ENCODE measurements at places on chromosomes 2 and 18.

DNA sequence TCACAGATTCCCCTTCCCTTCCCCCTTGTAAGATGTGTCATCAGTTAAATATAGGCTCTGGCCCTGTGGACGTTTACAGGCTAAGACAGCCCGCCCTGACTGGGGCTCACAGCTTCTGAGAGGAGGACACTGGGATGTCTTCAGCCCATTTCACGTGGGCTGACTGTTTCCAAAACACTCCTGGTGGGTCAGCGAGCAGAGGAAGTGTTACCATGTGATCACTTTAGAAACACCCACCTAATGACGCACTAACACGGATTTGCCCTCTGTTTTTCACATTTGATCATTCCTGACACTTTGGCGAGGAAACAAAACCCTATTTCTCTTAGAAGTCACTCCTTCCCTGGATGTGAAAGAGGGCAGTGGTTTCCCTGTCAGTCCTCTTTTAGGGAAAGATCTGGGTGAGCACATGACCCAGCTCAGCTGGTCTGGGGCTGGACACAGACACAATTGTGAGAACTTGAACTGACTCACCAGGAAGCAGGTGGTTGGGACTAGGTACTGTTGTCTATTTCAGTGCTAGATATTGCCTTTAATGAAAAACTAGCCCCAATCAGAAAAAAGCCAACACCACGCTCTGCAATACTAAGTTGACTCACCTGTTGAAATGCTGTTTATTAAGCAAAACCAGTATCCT lies 38.8 kb downstream of the BMP10 start:
- DNase-seq: peak; percentile 83

DNA sequence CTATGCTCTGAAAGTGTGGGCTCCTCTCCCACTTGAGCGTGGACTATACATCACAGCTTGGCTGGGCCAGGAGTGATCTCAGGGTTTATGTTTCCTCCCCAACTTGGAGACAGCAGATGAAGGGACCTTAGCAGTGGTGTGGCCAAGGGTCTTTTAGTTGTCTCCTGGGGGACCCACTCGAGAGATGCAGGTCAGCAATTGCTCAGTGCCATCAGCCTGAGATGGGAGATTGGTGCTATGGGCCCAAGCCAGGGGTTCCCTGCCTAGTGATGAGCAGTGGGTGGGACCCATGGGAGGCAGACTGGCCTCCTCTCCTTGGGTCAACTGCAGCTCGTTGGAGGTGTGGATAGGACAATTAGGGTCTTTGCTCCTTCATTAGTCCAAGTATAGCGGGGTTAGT lies 510.5 kb upstream of the FSHR start:
- DNase-seq: no peak

DNA sequence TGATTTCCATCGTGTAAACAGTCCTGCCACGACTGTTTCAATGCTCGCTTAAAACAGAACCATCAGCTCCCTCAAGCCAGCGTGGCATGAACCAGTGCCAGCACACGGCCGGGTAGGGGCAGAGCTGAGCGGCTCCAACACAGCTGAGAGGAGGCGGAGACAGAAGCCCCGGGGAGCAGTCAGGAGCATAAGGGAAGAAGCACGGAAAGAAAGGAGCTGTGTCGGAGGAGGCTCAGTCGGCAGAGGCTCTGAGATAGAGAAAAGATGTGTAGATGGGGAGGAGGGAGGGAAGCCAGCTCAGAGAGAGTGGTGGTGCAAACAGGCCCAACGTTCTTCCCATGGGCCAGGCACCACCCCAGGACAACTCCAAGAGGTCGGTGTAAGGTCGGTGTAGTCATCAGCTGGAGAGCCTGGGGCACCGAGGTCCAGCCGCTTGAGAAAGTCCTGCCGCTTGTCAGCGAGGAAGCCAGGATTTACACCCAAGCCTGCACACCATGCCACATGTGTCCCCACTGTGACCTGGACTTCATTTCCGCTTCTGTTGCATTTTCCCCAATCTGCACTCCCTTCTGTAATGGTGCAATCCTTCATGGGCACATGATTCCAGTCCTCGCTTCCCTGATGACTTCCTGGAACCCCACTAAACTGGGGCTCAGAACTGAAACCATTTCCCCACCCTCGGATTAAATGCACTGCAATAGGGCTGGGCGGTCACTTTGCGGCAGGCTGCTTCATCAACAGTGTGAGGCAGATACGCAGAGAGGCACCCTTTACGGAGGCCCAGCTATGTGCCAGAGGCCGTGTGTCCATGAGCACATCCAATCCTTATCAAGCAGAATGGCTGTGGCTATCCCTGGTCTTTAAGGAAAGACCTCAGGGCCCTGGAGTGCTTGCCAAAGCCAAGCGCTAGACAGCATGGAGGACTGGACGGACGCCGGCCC lies 43.5 kb downstream of the CYP27C1 start:
- peak; percentile 69 for DNase-seq

DNA sequence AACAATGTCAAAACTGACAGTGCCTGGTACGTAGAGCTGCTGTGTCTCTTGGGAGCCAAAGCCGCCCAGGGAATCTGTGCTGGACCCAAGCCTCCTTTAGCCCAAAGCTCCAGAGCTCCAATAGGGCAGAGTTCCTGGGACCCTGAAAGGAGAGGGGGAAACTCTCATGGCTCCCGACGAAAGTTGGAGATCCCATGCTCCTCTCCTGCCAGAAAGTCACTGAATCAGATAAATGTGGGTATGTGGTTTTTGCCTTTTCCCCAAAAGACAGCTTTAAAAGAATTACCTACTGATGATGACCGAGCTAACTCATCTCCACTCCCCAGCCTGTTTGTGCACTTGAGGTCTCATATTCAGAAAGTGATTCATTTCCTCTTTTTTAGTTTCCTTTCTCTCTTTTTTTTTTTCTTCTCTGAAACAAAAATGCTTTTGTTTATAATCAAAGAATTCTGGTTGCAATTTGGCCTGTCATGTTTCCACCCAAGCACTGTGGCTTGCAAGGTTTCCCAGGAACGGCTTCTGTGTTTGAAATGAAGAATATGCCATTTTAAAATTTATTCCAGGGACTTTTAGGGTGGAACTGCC lies 14.1 kb upstream of the PMAIP1 start:
- DNase-seq: no peak

DNA sequence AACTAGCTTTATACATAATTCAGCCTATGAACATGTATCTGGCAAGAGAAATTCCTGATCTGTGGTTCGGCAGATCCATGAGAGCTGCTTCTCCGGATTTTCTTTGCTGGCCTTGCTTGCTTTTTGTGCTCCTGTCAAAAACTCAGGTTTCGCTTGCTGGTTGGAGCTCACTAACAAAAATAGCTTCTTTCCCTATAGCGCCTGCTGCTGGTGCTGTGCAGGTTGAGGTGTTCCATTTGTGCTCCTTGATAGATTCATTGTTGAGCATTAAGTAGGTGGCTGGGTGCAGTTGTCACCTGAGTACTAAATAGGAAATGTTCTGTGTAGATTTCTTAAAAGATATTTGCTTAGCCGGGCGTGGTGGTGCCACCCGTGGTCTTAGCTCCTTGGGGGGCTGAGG lies 148.1 kb downstream of the PRPF40A start:
- DNase-seq: no peak

DNA sequence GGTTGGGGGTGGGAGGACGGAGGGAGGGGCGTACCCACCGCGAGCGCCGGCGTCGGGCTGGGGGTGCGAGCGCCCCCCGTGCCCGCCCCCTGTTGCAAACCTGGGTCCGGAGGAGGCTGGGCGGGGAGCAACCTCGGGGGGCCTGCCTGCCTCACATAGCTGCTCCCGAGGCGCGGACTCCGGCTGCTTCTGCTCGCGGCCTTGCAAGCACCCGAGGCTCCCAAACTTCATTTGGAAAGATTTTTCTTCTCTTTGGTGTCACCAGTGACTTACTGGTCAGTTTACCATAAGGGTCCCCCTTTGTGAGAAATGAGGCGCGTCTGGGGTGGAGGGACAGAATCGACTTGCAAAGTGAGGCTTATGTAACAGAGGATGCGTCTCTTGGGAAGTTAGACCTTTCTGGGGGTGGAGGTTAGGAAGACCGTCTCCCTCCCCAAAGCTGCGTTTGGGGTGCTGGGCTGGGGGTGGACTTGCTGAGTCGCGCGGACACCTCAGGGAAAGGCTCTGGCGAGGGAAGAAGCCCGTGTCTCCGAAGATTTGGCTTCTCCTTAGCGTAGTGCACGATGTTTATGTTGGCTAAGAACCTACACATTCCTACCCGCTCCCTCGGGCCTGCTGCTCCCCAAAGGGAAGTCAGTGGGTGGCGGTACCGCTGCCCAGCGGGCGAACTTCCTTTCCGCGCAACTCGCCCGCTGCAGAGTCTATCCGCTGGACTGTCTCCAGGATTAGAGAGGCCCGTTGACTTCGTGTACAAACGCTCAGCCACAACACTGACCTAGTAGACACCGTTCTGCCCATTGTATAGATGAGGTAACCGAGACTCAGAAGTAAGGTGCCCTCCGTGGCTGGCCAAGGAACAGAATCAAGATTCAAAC lies 559 bp downstream of the TMEM37 start:
- DNase-seq: no peak

DNA sequence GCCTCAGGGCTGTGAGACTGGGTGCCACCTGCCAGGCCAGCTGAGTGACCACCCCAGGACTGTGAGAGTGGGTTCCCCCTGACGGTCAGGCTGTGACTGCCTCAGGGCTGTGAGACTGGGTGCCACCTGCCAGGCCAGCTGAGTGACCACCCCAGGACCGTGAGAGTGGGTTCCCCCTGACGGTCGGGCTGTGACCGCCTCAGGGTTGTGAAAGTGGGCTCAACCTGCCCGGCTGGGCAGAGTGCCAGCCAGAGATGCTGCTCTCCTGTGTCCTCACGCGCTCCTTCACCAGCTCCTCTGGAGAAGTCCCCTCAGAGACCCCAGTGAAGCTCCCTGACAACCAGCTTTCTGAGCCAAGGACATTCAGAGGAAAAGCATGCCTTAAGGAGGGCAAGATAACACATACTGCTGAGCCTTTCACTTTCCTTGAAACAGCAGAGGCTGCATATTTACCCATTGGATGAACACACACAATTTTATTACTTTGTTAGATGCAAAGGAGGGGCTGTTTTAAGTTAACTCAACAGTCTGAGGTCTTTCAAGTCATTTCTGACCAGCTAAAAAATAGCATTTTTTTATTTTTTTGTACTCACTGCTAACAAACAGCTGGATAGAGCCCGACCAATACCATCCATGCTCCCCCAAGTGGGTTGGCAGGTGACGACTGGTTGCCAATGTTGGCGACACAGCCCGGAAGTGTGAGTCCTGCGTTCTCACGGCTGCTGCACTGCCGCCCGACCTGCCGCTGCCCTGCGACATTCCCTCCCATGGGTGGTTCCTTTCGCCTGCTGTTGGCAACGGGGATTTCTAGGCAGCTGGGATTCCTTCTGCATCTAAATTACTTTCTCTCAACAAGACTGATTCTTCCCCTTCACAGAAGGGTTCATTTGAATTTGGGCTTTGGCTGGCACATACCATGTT lies 70.7 kb downstream of the NDUFA10 start:
- peak; percentile 69 for DNase-seq

DNA sequence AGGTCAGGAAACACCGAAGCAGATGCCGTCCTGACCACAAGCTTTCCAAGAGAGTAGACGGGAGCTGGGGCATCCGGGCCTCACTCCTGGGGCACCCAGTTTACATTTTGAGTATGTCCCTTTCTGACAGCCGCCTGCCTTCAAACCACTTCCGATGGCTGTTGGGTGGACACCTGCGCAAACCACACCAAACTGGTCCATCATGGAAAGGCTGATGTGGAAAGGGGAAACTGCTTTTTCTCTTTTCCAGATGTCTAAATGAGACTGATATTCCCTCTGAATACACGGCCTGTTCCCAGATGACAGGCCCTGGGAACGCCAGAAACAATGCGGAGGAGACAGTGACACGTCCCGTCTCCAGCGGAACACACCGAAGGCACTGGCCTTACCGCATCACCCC lies 290.0 kb upstream of the SALL3 start:
- no peak for DNase-seq

DNA sequence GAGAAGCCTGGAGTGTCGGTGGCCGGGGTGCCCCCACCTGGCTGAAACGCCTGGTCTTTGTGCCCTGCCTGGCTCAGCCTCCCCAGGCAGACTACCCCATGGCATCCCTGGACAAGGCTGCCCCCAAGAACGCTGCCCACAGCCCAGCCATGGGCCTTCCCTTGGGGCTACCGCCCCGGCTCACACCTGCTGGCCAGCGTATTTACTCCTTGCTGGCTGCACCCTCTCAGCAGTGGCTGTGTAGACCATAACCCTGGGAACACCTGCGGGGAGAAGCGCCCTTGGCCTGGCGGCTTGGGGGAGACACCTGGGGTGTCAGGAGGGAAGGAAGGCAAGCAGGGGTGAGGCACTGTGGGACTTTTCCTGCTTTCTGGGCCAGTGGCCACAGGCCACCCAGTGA lies 17.3 kb downstream of the CAPN10 start:
- peak; percentile 66 for DNase-seq

- no peak for DNase-seq
These were observed 30.5 kb downstream of the PRELID3A start for GRCh38 chr18:12438257-12438656.

DNA sequence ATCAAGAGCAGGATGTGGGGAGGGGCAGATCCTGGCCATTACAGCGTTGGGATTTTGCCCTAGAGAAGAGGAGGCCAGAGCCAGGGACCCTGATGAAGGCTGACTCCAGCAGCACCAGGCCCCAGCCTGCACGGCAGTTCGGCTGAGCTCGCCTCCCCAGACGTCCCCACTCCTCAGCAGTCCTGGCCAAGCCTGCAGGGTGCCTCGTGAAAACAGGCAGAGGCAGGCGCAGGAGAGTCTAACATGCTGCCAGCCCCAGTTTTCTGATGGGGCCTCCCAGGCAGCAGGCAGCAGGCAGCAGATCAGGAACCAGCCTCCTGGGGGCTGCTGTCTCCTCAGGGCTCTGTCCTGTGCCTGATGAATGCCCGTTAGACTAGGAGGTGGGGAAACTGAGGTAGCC lies 19.7 kb upstream of the GLI2 start:
- DNase-seq: peak; percentile 71

GRCh38 chr2:117603060-117603459 lies 211.4 kb upstream of the DDX18 start:
- DNase-seq: no peak

GRCh38 chr2:113089916-113090315 lies 22.1 kb downstream of the IL1F10 start:
- no peak for DNase-seq

GRCh38 chr2:55155764-55156281 lies 76.3 kb downstream of the CLHC1 start:
- DNase-seq: no peak

- no peak for DNase-seq
These were observed 27.0 kb downstream of the IMPA2 start for GRCh38 chr18:12008181-12008767.

DNA sequence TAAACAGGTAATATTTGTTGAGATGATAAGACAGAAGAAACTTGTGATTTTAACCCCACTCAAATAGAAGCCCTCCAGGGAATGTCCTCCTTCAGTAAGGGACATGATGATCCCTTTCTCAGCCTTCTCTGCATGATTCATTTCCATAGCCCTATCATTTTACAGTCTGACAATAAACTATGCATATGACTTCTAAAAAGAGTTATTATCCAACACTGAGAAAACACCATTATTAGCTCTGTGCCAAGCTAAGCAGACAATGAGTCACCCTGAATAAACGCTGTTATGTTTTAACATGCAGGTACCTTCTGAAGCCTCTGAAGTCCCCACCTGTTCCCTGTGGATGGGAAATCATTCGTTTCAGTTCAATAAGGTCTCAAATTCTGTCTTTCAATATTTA lies 54.7 kb downstream of the DTNB start:
- no peak for DNase-seq

All from spleen (tissue), 13 donors.